B cell (primary cell): ENCODE measurements at places on chromosomes 5 and 9.
A peak's percentile ranks its signal among the peaks of the same experiment; 100 is the strongest.

GRCh38 chr5:7902201-7902600 lies 33.3 kb downstream of the MTRR start:
- no peak for DNase-seq

DNA sequence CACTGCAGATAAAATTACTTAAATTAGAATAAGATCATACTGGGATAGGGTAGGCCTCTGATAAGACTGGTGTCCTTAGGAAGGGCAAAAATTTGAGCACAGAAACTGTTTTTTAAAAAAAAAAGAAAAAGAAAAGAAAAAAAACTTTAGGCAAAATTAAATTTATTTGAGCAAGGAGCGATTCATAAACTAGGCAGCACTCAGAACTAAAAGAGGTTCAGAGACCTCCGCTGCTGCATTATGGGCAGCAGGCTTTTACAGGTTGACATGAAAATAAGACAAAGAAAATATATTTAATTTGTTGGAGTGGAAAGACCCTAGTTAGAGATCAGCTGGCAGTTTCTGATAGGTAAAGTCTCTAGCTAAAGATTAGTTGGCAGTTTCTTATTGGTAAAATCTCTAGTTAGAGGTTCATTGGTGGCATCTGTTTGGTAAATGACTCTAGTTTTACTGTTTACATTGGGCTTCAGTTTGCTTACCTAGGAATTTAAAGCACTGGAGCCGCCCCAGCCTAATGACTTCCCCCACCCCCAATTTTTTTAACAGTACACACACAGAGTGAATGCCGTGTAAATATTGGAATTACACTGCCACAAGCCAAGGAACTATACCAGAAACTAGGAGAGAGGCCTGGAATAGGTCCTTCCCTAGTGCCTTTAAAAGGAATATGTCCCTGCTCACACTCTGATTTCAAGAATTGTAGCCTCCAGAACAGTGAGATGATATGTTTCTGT lies 4.5 kb upstream of the PLPP6 start:
- no peak for DNase-seq

GRCh38 chr5:72035831-72036230 lies 71.4 kb upstream of the MAP1B start:
- DNase-seq = no peak

- DNase-seq = no peak
Measured at GRCh38 chr5:98443881-98444280, 329.6 kb upstream of the RGMB start.

- DNase-seq = no peak
Measured at GRCh38 chr9:7592321-7593316, 207.0 kb downstream of the DMAC1 start.

- DNase-seq = no peak
Measured at GRCh38 chr5:59537961-59538749, 355.4 kb downstream of the PDE4D start.

DNA sequence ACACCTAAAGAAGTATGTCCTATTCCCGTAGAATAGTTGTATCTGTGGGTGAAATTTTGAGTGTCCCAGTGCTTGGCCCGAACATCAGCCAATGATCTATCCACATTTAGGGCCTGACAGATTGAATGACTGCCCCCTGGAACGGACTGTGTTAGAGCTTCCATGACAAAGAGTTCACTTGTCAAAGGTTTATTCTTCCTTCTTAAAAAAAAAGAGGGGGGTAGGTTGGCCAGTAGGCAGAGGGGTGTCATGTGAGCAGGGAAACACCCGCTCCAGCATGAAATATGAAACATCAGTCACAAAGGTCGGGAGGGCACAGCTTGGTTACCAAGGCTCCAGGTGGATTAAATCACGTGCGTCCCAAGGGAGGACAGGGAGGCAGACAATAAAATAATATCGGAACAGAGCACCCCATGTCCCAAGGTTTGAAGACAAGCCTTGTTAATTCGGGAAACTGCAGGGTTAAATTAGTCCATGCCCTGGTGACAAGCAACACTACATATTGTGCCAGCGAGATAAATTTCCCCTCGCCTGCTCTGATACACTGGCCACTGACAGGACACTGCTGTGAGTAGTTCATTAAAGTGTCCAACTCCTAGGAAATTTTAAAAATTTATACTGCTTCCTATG lies 401.2 kb downstream of the IRX1 start:
- no peak for DNase-seq

GRCh38 chr9:117494401-117495090 lies 79.7 kb upstream of the ASTN2 start:
- DNase-seq = no peak

DNA sequence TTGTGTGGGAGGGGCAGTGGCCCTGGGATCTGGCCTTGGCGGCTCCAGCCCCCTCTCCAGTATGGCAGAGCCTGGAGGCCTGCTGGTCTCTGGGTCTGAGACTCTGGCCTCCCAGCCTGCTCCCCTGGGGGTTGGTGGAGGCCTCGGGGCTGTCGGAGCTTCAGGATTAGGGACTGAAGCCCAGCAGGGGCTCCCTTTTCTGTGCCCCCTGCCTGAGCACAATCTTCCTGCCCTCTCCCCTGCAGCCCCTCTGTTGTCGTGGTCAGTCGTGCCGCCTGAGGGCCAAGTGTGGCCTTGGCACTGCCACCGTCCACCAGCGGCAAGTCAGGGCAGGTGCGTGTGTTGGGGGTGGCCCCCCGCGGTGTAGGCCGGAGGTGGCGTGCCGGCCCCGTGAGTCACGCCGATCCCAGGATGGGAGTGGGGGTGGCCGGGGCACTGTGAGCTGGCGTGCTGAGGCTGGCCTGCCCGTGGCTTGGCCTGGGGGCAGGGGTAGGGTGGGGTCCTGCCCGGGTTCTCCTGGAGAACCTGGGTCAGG lies 53.6 kb downstream of the RXRA start:
- no peak for DNase-seq

- DNase-seq = no peak
Measured at GRCh38 chr9:20087481-20087880, 298.6 kb upstream of the SLC24A2 start.

- no peak for DNase-seq
Measured at GRCh38 chr9:100869326-100869725, 159.2 kb upstream of the PLPPR1 start.

- DNase-seq = no peak
Measured at GRCh38 chr5:120297616-120298015, 166.5 kb upstream of the PRR16 start.

- no peak for DNase-seq
Measured at GRCh38 chr5:96516631-96517071, 83.6 kb upstream of the PCSK1 start.

DNA sequence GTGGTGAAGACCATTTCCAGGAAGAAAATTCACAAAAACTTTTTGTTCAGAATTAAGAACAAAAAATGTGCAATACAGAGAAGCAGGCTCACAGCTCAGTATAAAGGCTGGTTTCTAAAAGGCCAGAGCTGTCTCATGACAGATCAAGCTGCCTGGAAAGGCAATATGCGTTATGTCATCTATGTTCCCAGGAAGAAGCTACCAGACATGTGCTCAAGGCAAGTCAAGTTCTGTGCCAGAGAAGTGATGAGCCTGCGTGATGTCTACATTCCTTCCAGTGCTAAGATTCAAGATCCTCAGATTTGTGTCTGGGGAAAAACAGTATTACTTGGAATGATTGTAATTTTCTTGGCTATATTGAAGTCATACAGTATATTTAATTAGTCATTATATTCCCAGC lies 104.3 kb downstream of the PDE4D start:
- DNase-seq = no peak

- DNase-seq = no peak
Measured at GRCh38 chr9:78668148-78668832, 371.4 kb downstream of the PSAT1 start.

- no peak for DNase-seq
Measured at GRCh38 chr5:74294231-74294705, 346.3 kb downstream of the ENC1 start.

- DNase-seq = no peak
Measured at GRCh38 chr5:88486431-88486830, 217.8 kb upstream of the TMEM161B start.

DNA sequence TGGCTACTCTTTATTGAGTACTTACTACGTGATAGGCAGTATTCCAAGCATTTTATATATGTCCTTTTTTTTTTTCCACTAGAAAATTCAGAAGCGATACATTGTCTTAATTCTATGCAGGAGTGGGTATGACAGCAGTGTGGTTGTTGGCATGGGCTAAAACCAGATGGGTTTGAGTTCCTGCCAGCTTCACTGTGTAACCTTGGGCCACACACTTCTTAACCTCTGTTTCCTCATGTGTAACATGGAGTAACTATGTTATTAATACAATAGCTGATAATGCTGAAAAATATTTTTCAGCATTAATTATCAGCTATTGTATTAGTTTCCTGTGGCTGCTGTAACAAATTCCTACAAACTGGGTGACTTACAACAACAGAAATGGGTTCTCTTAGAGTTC lies 12.0 kb downstream of the SNX18 start:
- DNase-seq = no peak

- DNase-seq = no peak
Measured at GRCh38 chr5:52789851-52790250, 2.1 kb downstream of the ITGA1 start.

DNA sequence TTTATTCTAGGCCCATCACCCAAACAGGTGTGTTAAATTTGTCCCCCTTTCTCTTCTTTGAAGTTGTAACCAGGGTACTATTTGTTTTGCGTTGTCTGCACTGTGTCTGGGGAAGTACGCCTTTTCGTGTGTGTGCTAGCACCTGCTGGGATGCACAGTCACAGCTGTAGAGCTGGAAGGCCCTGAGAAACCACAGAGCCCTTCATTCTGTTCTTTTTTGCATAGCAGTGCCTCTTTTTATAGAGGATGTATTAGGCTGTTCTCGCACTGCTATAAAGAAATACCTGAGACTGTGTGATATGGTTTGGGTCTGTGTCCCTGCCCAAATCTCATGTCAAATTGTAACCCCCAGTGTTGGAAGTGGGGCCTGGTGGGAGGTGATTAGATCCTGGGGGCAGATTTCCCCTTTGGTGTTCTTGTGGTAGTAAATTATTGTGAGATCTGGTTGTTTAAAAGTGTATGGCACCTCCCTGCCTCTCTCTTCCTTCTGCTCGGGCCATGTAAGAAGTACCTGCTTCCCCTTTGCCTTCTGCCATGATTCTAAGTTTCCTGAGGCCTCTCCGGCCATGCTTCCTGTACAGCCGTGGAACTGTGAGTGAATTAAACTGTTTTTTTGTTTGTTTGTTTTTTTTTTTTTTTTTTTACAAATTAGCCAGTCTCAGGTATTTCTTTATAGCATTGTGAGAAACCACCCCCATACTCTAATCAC lies 14.0 kb downstream of the SEC61B start:
- DNase-seq = peak; percentile 83

GRCh38 chr9:105883847-105884246 lies 189.5 kb downstream of the TMEM38B start:
- no peak for DNase-seq

GRCh38 chr5:13558408-13558807 lies 386.1 kb downstream of the DNAH5 start:
- DNase-seq = no peak

DNA sequence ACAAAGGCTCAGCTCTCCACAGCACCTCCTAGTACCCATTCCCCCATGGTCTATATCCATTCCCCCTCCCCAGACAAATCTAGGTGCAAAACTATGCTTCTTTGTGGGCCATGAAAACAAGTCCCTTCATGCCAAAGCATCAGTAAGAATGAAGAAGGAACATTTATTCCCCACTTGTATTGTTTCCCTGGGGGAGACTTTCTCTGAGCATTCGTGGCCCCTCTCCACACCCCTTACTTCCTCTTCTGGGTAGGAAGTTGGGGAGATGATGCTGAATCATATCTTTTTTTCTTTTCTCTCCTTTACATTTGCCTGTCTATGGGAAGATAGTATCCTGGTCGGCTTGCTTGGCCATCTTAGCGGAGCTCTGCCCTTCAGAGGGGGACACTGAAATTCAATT lies 246.8 kb downstream of the NSG2 start:
- no peak for DNase-seq

DNA sequence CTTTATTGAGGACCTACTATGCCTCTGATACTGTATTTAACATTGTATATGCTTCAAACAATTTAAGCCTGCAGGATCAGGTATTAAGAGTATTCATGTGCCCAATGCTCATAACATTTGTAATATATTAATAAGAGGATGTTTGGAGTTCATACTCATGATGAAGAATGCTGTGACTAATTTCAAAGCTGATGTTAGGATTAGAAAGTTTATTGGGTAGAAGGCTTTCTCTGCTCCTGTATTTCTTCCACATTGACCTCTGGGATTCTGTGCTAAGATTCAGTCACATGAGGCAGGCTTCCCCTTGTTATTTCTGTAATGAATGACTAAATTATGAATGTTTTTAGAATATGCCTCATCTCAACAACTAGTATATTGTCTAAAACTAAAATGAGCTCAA lies 456.4 kb downstream of the NFIB start:
- no peak for DNase-seq

DNA sequence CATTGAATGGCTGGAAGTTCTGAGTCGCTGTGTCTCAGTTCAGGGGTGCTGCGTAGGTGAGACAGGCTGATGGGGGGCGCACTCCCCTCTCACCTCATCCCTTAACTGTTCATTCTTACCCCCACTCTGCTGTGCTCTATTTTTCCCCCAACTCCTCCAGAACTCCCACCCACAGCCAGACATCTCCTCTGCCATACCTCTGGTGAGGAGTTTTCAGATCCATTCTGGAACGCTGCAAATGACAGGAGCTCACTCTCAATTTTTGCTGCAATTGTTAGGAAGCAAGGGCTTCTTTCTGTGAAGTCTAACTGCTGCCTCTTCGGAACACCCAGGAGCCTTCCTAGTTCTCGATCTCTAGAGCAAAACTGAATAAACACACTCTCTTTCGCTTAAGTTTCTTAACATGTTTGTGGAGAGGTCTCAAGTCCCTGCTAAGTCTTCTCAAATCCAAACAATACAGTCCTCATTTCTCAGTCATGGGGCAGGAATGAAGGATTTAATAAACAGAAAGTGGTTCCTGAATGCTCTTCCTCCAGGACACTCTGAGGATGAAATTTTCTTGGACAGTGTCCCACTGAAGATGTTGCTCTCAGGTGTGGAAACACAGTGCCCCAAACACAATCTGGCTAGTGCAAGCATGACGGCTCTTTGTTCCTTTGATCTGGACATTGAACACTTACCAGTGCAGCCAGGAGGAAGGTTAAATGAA lies 387.7 kb downstream of the KDM4C start:
- no peak for DNase-seq

GRCh38 chr9:108950168-108950567 lies 16.0 kb downstream of the ABITRAM start:
- DNase-seq = no peak

DNA sequence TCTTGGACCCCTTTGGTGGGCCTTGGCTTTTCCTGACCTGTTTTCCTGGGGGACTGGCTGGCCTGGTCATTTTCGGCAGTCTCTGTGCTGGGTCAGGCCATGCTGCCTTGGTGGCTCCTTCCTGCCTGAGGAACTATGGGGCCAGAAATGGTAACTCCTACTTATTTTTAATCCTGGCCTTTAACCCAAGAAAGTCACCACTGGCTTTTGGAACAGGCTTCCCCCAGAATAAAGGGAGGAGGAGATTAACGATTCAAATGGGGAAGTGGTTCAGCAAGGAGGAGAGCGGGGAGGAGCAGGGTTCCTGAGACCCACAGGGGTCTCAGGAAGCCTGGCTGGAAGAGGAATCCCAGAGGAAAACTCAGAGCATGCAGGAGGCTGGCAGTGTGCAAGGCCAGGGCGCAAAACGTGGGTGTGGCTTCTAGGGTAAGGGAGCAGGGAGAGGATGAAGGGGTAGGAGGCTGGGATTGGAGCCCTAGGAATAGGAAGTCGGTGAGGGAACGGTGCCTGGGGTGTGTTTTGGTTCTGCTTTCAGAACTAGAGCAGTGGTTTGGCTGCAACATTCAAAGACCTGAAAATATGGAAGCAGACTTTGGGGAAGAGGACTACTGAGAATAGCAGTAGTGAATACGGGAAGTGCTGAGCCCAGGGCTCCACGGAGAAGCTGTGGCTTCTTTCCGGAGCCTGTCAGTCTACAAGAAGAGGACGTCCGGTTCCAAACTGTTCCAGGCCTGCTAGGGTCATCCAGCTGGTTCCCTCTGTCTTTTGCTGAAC lies 271.1 kb upstream of the KLF4 start:
- no peak for DNase-seq
